Immature natural killer cell (primary cell): ENCODE measurements at places on chromosomes 11 and 22. TPM values are rescaled to one million over a fixed set of nuclear protein-coding genes. Genes with fewer than 3 reads are reported as not detected.

GRCh38 chr11:93330446-93330984 lies at the start of gene DEUP1:
TSS of gene DEUP1 (plus strand) at chr11:93330742. CDS start at chr11:93332260, 1,518 bp downstream.
- H3K27me3 ChIP-seq: peaks cover 20% of the 10 kb centered on the region
- no peaks in the 10 kb centered on the region for H3K4me1 ChIP-seq
- DNase-seq: no peak
- H3K27ac ChIP-seq: no peak within 1 kb of the TSS
- no peak within 1 kb of the TSS for H3K4me3 ChIP-seq

GRCh38 chr22:26050079-26050478 lies 119.2 kb upstream of the SEZ6L start:
- no peak overlapping the region for H3K4me3 ChIP-seq
- H3K4me1 ChIP-seq: no peaks in the 10 kb centered on the region
- H3K27me3 ChIP-seq: peaks cover 5% of the 10 kb centered on the region
- H3K36me3 ChIP-seq: no peaks in the 10 kb centered on the region

- peaks cover 4% of the 10 kb centered on the region for H3K36me3 ChIP-seq
- no peak for DNase-seq
- peaks cover 26% of the 10 kb centered on the region for H3K27me3 ChIP-seq
- H3K4me3 ChIP-seq: peak overlapping the region; percentile 93
- H3K4me1 ChIP-seq: peaks cover 58% of the 10 kb centered on the region
- peak overlapping the region; percentile 99 for H3K27ac ChIP-seq
These were observed 495 bp upstream of the IFITM1 start for GRCh38 chr11:313304-313786.

MFRP gene
- not detected for polyA plus RNA-seq

CCDC15 gene
- polyA plus RNA-seq: 2.7 TPM

SLC35C1 gene
- polyA plus RNA-seq: 7.6 TPM
